ENCODE measurements at places on chromosomes 1 and 21. TPM values are rescaled to one million over a fixed set of nuclear protein-coding genes. Genes with fewer than 3 reads are reported as not detected.

Gene HCN3
- total RNA-seq = 0.08 TPM

- DNase-seq = no peak
These were observed 24.4 kb downstream of the FUBP1 start for GRCh38 chr1:77954521-77954920.

Gene LRRN2
- not detected for total RNA-seq

Gene GRHL3
- total RNA-seq = not detected

- peak; percentile 47 for DNase-seq
These were observed 27.1 kb downstream of the ZNHIT6 start for GRCh38 chr1:85681087-85681486.

DNA sequence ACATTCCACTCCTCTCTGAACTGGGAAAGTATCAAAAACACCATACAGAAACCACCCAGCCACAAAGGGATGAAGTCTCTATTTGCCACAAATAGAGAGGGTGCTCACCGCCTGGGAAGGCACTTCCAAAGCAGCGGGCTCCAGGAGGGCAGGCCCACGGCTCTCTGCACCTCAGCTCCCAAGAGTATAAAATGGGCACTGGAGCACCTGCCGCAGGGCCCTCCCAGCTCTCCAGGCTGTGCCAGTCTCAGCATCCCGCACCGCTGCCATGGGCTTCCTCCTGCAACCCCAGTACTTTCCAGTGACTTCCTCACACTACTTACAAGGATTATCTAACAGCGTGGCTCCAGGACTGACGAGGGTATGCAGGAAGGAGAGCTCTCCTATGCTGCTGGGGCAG lies 14.4 kb downstream of the C2CD2 start:
- DNase-seq = no peak

Gene RWDD3
- 12.5 TPM for total RNA-seq

- no peak for DNase-seq
These were observed 249.8 kb downstream of the SETD4 start for GRCh38 chr21:35810431-35810970.

DNA sequence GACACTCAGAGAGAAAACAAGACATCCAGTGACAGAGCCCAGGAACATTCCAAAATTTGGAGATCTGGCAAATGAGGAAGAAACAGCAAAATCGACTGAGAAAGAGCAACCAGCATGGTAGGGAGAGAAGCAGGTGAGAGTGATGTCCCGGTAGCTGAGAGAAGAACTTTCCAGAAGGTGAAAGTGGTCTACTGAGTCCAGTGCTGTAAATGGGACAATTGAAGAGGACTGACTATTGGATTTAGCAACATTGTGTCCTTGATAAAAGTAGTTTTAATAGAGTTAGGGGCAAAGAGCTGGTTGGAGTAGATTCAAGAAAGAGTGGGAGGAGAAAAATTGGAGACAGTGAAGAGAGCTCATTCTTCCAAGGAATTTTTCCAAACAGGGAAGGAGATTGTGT lies 15.0 kb upstream of the IL10RB start:
- no peak for DNase-seq

Gene NMNAT1
- total RNA-seq = 10.6 TPM

- peak; percentile 25 for DNase-seq
These were observed 295.2 kb downstream of the DISC1 start for GRCh38 chr1:231921646-231922345.

GRCh38 chr1:202681736-202682420 lies 28.4 kb downstream of the SYT2 start:
- DNase-seq = no peak

DNA sequence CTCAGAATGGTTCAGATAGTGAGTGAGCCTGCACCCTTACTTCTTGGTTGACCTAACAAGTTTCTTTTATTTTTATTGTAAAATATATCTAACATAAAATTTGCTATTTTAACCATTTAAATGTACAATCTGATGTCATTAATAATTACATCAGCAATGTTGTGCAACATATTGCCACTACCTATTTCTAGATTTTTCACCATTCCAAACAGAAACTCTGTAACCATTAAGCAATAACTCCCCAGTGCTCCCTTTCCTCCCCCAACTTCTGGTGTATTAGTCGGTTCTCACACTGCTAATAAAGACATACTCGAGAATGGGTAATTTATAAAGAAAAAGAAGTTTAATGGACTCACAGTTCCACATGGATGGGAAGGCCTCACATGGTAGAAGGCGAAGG lies 76.2 kb upstream of the TENT5C start:
- no peak for DNase-seq

- DNase-seq = no peak
These were observed 925 bp downstream of the PDE9A start for GRCh38 chr21:42654179-42654912.

- DNase-seq = no peak
These were observed 20.9 kb upstream of the C2CD2 start for GRCh38 chr21:41974752-41975053.

GRCh38 chr1:221947731-221948130 lies 205.8 kb upstream of the DUSP10 start:
- no peak for DNase-seq

- DNase-seq = peak; percentile 44
These were observed 656.1 kb upstream of the ADGRL4 start for GRCh38 chr1:79662596-79662995.

DNA sequence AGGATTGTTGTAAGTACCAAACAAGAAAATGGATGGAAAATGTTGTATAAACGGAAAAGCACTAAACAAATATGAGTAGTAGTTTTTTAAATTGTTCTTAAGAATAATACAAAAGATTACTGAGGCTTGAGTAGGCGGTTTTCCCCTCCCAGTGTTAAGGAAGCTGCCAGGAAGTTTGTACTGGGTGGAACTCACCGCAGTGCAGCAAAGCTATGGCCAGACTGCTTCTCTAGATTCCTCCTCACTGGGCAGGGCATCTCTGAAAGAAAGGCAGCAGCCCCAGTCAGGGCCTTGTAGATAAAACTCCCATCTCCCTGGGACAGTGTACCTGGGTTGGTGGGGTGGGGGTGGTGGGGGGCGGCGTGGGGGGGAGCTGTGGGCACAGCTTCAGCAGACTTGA lies 58.7 kb downstream of the XCL2 start:
- DNase-seq = peak; percentile 88
